ENCODE measurements at places on chromosomes 6 and 20.
A peak's percentile ranks its signal among the peaks of the same experiment; 100 is the strongest.

GRCh38 chr6:9484091-9484490, 930.8 kb downstream of the TFAP2A start:
- DNase-seq = no peak

DNA sequence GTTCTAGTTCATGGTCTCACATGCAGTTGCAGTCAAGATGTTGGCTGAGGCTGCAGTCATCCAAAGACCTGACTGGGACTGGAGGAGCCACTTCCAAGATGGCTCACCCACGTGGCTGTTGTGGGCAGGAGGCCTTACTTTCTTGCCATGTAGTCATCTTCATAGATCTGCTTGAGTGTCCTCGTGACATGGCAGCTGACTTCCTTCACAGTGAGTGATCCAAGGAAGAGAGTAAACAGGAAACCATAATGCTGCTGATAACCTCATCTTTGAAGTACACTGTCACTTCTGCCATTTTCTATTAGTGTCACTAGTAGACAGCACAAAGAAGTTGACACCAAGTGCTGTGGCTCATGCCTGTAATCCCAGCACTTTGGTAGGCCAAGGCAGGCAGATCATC, 40.1 kb upstream of the AKIRIN2 start:
- DNase-seq = no peak

- no peak for DNase-seq
Observed at GRCh38 chr20:63132131-63132714, 83.7 kb downstream of the YTHDF1 start.

GRCh38 chr20:45998761-45999160, 9.9 kb upstream of the MMP9 start:
- DNase-seq = peak; percentile 52

- no peak for DNase-seq
Observed at GRCh38 chr20:61385731-61386130, 133.7 kb downstream of the CDH4 start.

DNA sequence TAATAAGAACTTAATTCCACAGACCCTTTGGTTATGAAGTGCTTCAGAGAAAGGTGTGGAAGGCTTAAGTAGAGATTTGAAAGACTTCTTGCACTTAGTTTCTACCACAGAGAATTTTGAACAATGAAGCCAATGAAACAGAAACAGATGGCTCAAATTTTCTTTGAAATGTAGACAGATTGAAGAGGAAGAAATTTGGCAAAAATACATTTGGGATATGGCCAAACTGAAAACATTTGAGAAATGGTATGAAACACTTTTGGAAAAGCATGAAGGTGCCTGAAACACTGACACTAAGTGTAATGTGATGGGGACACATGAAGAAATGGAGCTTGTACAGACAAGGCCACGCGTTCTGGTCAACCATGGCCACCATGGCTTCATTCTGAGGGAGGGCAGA, 272.4 kb upstream of the EXOC2 start:
- DNase-seq = no peak

- peak; percentile 38 for DNase-seq
Observed at GRCh38 chr6:99802396-99803031, 191.5 kb downstream of the MCHR2 start.

DNA sequence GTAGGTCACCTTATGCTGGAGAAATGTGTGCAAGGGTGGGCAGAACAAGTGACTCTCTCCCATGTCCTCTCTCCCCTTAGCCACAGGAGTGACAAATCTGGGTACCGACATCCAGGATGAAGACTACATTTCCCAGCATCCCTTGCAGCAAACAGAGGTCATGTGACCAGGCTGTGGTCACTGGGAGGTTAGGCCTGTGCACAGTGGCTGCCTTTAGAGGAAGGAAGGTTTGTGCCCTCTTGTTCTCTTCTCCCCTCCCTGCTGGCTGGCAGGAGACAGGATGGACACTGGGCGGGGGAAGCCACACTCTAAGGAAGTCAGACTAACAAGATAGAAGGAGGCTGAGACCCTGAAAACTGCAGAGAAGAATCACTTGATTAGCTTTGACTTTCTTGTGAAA, 360.2 kb downstream of the PREX1 start:
- no peak for DNase-seq

GRCh38 chr6:138499303-138500018, at the start of gene NHSL1:
Gene NHSL1 (minus strand): TSS chr6:138499494. CDS start chr6:138499290, 204 bp downstream.
- DNase-seq = no peak

DNA sequence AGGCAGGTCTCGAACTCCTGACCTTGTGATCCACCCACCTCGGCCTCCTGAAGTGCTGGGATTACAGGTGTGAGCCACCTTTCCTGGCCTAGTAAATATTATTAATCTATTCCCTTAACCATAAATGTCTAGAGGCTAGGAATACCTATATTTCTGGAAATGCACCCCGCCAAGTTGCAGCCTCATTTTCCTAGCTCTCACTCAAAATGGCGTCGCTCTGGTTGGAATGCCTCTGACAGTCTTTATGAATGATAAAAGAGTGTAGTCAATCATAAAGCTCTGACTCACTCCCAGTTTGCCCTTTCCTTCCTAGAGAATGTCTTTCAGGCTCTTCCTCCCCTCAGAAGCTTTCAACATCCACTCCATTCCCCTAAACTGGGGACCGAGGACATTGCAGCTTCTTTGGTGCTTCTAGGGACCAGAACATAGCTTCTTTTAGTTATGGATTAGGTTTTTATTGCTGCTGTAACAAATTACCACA, 14.1 kb upstream of the TRIM26 start:
- no peak for DNase-seq

DNA sequence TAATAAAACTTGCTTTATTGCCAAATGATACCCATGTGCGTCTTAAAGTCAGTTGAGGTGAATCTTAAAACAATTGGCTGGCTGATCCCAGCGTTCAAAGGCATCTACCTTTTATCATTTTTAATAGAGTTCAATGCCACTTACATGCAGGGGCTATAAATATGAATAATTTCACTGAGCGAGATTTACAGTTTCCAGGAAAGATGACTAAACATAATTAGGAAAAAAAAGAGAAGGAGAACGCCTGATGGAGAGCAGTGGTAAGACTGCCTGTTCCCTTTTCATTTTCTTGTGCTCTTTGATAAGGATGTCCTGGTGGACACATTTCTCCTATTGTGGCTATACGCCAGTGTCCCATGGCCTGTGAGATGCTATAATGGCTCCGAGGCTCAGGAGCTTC, 139.9 kb upstream of the SLC22A23 start:
- no peak for DNase-seq

GRCh38 chr6:153117986-153118879, 12.8 kb downstream of the RGS17 start:
- no peak for DNase-seq

DNA sequence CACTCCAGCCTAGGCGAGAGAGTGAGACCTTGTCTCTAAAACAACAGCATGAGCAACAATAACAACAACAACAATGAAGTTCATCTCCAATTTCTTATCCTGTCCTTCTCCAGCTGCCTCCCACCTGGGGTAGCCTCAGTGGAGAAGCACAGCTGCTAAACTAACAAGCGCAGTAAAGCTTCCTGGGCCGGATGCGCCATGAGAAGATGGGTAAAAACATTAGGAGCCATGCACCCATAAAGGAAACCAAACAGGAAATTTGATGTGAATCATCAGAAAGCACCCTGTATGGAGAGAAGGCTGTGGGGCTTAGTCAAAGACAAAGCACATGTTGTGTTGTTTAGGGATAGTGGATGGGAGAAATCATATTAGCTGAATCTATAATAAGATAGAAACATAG, 61.1 kb upstream of the CCN6 start:
- DNase-seq = no peak

DNA sequence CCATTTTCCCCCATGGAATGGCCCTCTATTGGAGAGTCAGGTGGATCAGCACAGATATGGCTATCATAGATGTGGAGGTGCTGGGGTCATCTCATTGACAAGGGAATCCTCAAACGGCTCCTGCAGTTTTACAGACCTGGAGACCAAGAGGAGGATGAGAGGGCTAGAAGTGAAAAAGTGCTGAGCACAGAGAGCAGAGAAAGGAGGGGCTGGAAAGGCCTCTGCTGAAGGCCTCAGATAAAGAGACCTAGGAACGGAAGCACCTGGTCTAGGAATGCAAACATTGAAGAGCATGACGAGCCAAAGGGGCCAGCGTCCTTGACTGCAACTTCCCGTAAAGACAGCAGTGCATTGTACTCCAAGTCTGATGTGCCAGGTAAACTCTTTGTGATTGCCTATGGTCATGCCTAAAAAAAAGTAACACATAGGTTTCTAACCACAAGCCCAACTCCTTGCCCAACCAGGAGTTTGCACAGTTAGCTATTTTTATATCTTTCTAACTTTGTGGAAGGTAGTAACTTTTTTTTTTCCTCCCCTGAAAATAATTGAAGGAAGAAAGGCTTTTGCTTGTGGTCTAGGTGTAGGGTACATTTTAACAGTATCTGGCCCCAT, 15.2 kb downstream of the RSPH4A start:
- DNase-seq = peak; percentile 82

DNA sequence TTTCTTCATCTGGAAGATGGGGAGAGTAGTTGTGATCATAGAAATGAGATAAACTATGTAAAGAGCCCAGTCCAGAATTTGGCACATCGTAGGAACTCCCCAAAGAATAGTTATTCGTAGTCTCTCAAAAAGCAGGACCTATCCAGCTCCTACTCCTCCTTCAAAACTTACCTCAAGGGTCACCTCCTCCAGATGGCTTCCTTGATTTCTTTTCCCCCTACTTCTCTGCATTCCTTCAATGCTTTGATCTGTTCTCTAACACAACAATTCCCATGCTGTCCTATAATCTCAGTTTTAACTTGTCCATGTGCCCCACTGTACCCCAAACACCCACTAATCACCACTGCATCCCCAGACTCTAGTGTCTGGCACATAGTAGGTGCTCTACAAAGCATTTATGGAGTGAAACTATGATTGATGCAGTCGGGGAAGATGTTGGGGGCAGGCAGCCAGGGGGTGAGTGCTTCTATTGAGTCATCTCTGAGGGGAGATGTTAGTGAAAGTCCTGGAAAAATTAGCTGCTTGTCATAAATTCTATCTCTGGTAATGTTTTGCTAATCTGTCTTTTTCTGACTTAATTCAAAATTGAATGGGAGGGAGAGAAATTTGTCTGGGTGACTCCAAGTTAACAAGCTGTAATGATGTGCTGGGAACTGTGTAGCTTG, 181.3 kb upstream of the KCNG1 start:
- DNase-seq = no peak

DNA sequence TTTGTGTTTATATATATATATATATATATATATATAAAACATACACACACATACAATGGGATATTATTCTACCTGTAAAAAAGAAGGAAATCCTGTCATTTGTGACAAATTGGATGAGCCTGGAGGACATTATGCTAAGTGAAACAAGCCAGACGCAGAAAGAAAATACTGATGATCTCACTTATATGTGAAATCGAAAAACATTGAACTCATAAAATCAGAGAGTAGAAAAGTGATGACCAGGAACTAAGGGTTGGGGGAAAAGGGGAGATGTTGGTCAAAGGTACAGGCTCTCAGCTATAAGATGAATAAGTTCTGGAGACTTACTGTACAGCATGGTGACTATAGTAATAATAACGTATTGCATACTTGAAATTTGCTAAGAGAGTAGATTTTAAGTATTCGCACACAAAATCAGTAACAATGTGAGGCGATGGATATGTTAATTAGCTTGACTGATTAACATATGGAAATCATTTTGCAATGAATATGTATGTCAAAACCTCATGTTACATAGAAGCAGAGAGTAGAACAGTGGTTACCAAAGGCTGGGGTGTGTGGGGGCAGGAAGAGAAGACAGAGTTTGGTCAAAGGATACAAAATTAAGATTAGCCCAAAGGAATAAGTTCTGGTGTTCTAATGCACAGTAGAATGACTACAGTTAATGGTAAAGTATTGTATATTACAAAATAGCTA, 92.3 kb upstream of the PHACTR1 start:
- no peak for DNase-seq

DNA sequence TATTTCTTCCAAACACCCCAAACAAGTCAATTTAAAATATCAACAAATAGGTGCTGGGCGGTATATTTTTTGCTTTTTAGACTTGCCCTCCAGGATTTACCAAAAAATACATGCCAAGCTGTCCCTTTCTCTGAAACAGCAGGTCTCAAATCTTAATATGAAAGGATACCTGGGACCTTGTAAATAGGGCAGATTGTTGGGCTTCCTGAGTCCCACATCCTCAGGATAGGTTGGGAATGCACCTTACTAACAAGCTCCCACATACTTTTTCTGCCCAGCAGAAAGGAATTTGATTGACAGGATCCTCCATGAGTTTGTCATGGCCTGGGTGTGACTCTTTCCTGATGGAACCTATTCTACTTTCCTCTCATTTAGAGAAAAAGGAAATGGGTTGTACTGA, 4.9 kb upstream of the SLC24A3 start:
- no peak for DNase-seq

- no peak for DNase-seq
Observed at GRCh38 chr6:63525186-63525878, 46.9 kb upstream of the LOC128125822 start.

GRCh38 chr6:110067837-110068591, 89.9 kb downstream of the GPR6 start:
- DNase-seq = no peak

GRCh38 chr6:45432977-45433376, 55.2 kb upstream of the SUPT3H start:
- no peak for DNase-seq

- DNase-seq = no peak
Observed at GRCh38 chr6:70956191-70956450, 739 bp downstream of the B3GAT2 start.

DNA sequence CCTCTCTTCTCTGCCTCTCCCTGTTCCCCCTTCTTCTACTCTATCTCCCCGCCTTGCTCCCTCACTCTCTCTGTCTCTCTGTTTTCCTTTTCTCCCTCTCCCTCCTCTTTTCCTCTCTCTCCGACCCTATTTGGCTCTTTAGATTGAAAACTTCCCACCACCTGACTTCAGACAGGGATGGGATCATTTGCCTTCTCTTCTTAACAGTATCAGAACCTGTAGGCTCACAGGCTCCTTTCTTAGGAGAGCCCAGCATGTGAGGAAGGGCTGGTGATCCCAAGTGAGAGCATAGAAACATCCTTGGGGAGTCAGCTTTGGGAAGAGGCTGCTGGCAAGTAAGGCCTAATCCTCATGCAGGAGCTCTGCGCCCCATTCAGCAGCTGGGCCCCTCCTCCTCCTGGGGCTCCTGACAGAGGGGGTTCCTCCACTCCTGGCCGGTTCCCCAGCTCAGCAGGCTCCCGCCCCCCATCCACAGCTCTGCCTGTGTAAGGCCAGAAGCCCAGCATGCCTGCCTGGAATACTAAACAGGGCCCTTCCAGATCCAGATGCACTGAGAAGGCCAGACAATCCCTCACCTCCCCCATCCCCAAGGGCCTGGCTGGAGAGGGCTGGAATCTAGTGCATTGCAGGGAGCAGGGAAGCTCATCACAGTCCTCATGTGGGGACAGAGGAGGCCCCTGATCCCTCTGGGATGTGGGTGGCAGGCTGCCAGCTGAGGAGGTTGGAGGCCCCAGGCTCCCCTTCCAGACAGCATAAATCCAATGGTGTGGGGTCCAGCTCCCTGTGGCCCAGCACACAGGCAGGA, 93.4 kb downstream of the PTPRT start:
- DNase-seq = no peak

DNA sequence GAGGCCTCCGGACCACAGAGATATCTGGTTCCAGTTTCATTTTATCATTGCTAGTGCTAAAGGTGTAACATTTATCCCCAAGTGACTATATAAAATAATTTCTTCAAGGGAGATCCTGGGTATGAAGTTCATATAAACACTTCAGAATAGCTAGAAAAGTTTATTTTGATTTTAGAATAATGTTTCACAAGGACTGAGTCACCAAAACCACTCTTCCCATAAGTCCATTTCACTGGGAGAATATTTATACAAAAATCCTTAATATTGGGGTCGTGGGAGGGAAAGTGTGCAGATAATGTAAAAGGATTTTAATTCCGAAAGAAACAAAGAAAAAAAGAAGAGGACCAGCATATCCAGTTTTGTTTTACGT, 128.1 kb downstream of the ISM1 start:
- DNase-seq = no peak

- no peak for DNase-seq
Observed at GRCh38 chr6:137661601-137662000, 167.4 kb upstream of the OLIG3 start.

Measured in body of pancreas (tissue), 4 donors.